ENCODE measurements at places on chromosomes 2 and 18.

GRCh38 chr2:239401881-239402233 is 1.0 kb upstream of the HDAC4 start:
- no peak for DNase-seq

DNA sequence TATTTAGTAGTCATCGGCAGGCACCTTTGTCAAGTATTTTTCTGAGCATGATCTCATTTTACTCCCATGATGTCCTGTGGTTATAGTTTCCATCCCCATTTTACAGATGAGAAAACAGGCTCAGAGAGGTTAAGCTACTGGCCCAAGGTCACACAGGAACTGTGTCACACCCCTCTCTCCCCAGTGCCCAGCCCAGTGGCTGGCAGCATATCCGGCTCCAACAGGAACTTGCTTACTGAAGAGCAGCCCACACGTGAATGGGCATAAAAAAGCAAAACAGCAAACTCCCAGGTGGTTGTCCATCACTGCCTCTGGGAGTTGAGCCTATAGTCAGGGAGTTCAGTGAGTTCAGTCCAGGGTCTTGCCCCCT is 8.3 kb upstream of the KLF11 start:
- DNase-seq, result peak; percentile 17

DNA sequence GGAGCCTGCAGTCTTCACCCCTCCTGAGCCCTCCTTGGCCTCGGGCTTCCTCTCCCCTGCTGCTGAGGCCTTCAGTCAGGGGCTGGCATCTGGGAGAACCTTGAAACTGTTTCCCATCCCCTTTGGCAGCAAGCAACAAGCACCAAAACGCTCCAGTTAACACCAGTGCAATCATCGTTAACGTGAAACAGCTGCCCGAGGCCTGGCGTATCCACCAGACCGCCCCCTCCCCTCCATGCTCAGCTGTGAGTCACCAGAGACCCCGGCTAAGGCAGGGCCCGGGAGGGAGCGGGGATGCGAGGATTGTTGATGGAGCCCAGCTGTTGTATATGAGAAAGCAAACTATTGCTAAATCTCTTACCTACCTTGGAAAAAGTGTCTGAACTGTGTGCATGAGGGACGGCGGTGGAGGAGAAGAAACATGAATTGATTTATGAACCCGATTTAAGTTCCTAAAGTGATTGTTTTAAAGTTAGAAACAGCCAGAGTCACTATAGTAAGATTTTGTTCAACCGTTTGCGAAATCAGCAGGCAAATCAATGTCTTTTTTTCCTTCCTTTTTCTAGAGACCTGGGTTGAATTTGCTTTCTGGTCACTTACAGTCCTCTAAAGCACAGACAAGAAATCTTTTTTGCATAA is 5.2 kb downstream of the ZFP36L2 start:
- DNase-seq, result peak; percentile 19

GRCh38 chr18:54983041-54983686 is 23.9 kb upstream of the CCDC68 start:
- peak; percentile 42 for DNase-seq

DNA sequence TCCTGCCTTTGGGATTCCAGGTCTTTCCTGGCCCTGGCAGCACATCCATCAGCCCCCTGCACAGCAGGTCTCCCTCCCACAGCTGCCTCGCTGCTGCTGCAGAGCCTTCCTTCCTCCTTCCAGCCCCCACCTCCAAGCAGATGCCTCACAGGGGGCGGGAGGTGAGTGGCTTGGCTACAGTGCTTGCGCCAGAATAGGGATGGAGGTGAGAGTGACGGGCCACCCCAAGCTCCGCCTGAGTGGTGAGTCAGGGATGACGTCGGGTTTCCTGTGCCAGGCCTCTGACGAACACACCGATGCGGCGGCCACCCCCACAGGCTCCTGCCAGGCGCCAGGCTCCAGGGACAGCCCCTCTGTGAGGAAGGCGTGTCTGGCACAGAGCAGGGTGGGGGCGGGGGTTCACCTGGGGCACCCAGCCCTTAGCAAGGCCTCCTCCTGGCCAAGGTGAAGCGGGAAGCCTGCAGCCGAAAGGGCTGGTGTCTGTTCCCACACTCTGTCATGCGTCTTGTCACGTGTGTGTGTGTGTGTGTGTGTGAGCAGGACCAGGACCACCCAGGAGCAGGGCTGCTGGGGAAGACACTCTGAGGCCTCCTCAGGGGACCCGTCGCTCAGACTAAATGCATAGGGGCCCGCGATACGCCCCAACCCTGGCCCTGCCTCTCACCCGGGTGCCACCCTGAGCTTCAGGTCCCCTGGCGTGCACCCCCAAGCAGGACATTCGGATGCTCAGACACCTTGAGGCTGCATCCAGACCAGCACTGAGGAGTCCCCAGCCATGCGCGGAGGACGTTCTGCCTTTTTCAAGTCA is 3.4 kb upstream of the DUSP2 start:
- DNase-seq, result peak; percentile 99

GRCh38 chr2:230413479-230413878 is 2.5 kb upstream of the SP100 start:
- DNase-seq, result no peak

- DNase-seq, result no peak
Observed at GRCh38 chr2:64426183-64426952, 27.6 kb upstream of the LGALSL start.

- no peak for DNase-seq
Observed at GRCh38 chr18:44502790-44503189, 177.9 kb upstream of the SETBP1 start.

GRCh38 chr2:44325897-44326296 is 35.4 kb downstream of the PREPL start:
- DNase-seq, result no peak

DNA sequence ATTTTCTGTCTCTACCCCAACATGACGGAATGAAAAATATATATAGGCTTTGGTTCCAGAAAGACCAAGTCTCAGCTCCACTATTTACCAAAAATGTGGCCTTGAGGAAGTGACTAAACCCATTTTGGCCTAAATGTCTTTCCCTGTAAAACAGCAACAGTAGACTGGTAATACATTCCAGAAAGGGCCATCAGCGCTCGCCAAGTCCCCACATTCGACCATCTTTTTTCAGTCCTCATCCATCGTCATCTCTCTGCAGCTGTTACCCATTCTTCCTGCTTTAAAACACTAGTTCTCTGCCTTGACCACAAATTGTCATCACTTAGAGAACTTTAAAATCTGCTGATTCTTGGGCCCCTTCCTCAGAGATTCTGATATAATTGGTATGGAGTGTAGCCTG is 183.8 kb upstream of the CTAGE1 start:
- DNase-seq, result no peak

- DNase-seq, result no peak
Observed at GRCh38 chr2:23554054-23554697, 169.2 kb downstream of the KLHL29 start.

GRCh38 chr2:70688427-70688826 is 79.6 kb downstream of the ADD2 start:
- no peak for DNase-seq

DNA sequence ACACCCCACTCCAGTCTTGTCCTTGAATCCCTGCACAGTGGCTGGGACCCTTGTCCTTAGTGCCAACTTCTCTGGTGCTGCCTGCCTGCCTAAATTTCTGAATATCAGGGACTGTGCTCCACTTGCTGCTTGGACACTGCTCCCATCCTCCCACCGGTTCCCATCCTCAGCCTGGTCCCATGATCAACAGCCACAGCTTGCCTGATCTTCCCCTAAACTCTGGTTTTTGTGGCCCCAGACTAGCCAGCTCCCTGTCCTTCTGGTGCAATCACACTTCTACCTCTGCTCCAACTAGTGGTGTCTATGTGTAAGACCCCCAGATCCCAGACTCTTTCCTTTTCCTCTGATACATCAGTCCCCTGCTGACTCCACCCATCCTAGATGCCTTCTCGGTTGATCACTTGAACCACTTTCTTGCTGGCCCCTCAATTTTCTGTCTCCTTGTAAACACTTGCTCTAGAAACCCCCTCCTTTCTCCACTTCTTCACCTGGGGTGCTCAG is 37.2 kb upstream of the POLE4 start:
- DNase-seq, result no peak

DNA sequence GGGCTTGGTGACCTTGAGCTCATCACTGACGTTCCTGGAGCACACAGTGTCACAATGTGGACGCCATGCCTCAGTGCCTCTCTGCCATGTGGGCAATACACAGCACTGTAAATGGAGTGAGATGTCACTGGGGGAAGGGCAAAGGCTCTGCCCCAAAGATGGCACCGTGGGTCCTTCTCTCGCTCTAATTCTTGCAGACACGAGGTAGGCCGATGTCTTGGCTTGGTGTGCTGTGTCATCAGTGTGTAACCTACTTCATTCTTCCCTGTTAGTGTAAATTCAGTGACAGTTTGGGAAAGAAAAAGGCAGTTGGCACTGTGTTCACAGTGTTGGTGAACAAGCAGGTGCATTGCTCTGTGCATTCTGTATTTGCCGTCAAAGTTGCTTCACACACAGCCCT is 309.3 kb upstream of the MYT1L start:
- no peak for DNase-seq

GRCh38 chr2:25557179-25558036 is 116.0 kb downstream of the DTNB start:
- DNase-seq, result no peak

- DNase-seq, result no peak
Observed at GRCh38 chr18:33757037-33757436, 179.0 kb downstream of the ASXL3 start.

DNA sequence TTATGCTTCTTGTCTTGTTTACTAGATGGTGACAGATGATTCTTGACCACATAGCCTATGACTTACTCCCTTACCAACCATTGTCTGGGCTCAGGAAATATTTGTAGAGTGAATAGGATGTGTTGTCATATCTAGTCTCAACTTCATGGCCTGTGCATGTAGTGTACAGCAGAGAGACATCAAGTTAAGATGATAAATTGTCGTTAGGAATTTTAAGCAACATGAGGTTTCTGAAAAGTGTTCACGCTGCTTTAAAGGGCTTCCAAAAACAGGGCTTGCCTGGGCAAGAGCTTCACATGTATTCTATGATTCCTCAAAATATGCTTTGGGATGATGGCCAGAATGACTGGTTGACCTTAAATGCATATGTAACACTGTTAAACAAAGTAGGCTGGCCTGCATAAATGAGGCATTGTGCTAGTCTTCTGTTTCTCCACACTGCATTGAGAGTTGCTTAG is 424.0 kb downstream of the RND3 start:
- no peak for DNase-seq

DNA sequence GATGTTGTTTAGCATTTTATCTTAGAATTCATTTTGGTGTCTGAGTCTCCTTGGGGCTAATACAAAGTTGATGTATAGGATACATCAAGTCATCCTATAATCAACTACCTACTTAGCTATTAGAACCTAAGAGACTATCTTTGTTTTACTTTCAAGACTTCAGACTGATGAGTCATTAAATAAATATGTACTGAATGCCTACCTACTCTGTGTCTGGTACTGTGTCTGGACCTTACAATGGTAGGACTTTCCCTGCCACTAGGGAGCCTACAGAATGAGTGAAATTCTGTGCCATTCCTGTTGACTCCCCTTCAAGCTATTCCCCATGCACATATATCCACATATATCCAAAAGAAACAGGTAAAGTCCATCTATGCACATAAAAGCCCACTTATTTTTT is 114.5 kb downstream of the ERBB4 start:
- DNase-seq, result no peak

- no peak for DNase-seq
Observed at GRCh38 chr2:64563436-64563938, 39.4 kb downstream of the AFTPH start.

DNA sequence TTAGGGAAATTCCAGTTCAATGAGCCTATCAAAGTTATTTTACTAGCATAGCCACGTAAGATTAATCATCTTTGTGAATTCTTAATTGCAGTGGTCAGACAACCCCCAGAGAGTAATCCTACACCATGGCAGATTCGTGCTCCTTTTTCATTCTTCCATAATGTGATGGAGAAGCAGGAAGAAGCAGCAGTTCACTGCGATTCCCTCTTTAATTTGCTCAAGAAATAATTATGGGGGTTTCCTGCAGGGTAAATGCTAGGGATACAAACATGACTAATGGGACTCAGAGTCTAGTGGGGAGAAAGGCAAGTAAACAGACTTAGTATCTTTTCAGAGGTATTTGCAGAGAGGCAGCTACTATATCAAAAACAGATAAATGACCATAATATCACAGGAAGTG is 175.8 kb upstream of the HNRNPA3 start:
- DNase-seq, result no peak

DNA sequence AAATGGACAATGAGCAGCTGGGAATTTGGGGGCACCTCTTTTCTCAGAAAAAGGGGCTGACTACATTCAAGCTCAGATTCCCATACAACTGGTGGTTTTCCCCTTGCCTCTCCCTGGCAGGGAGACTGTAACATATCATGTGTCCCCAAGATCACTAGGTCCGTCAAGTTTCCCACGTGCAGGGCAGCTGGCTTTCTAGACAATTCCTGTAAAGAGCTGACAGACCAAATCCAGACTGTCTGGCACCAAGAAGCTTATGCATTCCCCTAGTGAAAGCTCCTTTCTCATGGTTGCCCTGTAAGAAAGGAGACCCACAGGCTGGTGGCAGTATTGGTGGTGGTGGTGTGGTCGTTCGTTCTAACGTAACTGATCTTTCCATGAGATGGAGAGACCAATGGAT is 48.8 kb downstream of the THUMPD2 start:
- DNase-seq, result no peak

DNA sequence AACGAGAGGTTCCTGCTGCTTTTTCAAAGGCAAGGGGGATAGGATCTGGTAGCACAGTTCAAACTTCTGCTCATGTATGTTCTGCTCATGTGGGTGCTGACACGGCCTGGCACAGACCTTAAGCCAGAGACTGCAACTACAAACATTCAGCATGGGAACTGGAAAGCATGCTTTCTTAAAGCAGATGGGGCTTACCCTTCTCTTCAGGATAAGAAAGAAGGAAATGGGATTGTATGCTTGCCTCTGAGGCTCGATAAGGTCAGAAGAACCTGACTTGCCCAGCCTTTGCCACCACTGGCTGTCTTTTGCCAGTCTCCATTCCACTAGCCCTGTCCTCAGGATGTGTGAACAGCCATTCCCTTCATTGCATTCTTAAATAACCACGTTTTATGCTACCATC is 10.7 kb downstream of the DOCK10 start:
- no peak for DNase-seq

DNA sequence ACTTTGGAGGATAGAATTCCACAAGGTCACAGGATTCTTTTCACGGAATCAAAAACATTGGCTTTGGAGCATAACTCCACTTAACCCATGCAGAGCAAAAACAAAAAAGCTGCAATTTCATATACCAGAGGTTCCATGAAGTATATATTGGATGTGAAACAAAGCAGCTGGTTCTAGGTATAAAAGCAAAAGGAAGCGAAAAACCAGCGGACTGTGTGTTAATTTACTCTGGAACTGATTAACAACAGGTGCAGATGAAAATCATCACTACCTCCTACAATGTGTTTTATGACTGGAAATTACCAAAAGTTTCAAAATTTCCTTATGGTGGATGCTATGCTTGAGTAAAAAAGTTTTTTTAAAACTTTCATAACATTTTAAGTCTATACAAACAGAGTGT is 54.4 kb upstream of the LINC00305 start:
- no peak for DNase-seq

DNA sequence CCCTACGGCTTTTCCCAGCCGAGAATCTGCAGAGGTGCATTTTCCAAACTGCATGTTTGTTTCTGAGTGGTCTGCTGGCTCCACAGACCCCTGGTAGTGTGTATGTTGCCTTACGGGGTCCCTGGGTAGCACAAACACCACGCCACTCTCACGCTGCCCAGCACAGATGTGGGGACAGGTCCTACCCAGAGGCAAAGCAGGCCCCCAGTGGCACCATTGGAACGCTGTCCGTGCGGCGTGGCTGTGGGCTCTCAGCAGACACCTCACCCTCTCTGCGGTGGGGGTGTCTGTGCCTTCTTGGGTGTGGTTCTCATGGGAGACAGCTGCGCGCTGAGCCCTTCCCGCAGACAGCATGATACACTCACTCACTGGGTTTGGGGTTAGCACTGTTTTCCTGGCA is 137.4 kb downstream of the NFATC1 start:
- no peak for DNase-seq

Data from CD4-positive, alpha-beta T cell treated with Interleukin-1 beta for 1 hour (primary cell).